Naive thymus-derived CD4-positive, alpha-beta T cell (primary cell): ENCODE measurements at places on chromosomes 4 and X.

DNA sequence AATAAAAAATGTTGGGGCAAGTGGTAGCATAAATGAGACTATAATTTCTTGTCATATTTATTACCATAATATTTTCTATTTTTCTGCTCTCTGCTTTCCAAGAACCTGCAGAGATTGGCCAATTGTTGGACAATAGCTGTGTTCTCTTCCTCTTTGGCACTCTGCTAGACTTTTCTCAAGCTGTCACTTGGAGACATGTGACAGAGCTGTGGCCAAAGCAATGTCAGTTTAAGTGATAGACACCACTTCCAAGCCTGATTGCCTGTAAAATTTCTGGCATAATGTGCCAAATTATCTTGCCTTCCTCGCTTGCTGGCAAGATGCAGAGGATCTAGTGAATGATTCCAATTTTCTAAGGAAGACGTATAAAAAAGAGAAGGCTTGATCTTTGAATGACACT lies 162.2 kb upstream of the NDST4 start:
- DNase-seq, result no peak

- DNase-seq, result no peak
Observed at GRCh38 chrX:17005712-17006368, 59.4 kb downstream of the REPS2 start.

- DNase-seq, result no peak
Observed at GRCh38 chrX:82196866-82197265, 995.0 kb downstream of the SH3BGRL start.

GRCh38 chr4:158169931-158170690 lies 2.7 kb downstream of the GASK1B start:
- no peak for DNase-seq

GRCh38 chr4:96736352-96736889 lies 896.5 kb downstream of the PDHA2 start:
- no peak for DNase-seq
